Activated T-helper 1 cell treated with anti-CD3 and anti-CD28 coated beads, Interleukin-2, amount 50 U/mL, for 16 hours (primary cell): ENCODE measurements at places on chromosomes 3 and 15.
A peak's percentile ranks its signal among the peaks of the same experiment; 100 is the strongest.

DNA sequence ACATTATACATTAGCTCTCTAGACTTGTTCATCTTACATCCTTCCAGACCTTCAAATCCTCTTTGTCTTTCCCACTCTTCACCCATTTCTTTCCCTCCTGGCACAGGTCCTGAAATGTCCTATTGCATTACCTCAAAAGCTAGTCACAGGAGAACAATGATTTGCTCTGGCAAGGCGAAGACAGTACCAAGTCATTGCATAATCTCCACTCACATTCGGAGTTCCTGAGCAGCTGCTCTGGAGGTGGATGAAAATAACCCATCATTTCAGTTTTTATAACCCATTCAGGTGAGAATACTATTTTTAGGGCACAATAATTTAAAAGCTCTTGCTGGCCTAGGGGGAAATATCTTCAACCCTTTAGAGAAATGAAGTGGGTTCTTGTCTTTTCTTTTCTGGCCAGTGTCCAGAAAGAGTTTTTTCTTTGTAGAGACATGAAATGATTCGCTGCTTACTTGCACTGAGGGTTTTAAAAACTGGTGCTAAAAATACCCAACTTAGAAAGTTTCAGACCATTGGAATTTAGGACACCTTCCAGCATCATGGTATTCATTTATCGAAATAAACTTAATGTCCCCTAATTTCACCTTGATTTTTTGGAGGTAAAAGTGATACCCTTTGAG is 23.4 kb upstream of the DYNC1LI1 start:
- DNase-seq = no peak

GRCh38 chr3:13823692-13824091 is 56.2 kb downstream of the WNT7A start:
- DNase-seq = no peak

DNA sequence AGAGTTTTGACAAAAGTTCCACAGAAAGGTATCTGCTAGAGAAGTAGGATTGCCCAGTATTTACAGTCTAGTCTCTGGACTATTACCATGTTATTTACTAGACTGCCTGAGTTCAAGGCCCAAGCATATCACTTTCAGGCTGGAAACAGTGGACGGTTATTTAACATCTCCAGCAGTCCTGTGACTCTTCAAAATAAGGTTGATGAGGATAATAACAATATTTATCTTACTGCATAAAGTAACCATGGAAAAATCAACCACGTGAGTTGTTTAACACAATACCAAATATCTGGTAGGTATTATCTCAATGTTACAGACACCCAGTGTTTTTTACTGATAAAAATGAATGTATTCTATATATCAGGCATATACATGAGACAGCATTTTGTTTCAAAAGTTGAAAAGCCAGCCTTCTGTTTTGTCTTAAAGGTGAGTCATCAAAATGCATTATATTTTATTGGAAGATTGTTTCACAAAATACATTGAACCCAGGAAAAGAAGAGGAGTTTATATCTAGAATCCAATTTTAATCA is 535.8 kb downstream of the TBL1XR1 start:
- DNase-seq = no peak

- no peak for DNase-seq
Observed at GRCh38 chr15:59249816-59250215, 43.2 kb downstream of the LDHAL6B start.

DNA sequence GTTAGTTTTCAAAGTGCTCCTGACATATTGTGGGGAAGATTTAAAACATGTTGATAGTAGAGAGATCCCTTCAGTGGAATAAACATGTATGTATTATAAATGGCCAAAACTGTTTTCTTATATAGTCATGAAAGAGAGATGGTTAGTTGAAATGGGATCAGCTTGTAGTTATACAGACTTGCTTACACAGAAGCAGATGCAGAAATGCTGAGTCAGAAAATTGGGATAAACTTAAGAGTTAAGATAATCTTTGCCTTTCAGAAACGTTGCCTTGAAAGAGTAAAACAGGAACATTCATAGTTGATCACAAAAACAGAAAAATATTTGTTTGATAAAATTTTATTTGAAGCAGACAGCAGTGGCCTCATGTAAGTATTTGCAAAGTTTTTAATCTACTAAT is 433.2 kb upstream of the BCHE start:
- no peak for DNase-seq

DNA sequence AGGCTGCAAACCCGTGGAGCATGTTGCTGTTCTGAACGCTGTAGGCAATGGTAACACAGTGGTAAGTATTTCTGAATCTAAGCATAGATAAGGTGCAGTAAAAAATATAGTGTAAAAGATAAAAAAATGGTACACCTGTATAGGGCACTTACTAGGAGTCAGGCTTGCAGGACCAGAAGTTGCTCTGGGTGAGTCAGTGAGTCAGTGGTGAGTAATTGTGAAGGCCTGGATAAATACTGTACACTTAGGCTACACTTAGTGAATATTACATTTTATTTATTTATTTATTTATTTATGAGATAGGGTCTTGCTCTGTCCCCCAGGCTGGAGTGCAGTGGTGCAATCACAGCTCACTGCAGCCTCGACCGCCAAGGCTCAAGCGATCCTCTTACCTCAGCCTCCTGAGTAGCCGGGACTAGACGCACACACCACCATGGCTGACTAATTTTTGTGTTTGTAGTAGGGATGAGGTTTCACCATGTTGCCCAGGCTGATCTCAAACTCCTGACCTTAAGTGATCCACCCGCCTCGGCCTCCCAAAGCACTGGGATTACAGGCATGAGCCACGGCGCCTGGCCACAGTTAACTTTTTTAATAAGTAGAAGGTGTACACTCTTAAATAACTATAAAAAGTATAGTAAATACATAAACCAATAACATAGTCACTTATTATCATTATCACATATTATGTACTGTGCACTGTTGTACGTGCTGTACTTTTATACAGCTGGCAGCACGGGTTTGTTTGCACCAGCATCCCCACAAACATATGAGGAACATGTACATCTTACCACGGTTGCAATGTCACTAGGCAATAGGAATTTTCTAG is 155.1 kb downstream of the IGF1R start:
- DNase-seq = no peak

- DNase-seq = no peak
Observed at GRCh38 chr15:66019368-66019767, 150.1 kb downstream of the RAB11A start.

DNA sequence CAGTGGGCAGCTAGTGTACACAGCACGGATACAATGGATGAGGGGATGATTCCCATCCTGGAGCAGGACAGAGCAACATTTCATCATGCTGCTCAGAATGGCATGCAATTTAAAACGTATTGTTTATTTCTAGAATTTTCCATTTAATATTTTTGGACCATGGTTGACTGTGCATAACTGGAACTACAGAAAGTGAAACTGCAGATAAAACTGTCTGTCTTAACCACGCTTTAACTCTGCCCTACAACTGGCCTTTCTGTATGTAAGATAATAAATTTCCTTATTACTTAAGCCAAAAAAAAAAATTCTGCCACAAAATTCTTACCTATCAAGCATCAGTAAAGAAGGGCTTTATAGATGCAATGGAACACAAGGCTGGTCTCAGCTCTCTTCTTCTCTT is 33.4 kb downstream of the AP3S2 start:
- no peak for DNase-seq

DNA sequence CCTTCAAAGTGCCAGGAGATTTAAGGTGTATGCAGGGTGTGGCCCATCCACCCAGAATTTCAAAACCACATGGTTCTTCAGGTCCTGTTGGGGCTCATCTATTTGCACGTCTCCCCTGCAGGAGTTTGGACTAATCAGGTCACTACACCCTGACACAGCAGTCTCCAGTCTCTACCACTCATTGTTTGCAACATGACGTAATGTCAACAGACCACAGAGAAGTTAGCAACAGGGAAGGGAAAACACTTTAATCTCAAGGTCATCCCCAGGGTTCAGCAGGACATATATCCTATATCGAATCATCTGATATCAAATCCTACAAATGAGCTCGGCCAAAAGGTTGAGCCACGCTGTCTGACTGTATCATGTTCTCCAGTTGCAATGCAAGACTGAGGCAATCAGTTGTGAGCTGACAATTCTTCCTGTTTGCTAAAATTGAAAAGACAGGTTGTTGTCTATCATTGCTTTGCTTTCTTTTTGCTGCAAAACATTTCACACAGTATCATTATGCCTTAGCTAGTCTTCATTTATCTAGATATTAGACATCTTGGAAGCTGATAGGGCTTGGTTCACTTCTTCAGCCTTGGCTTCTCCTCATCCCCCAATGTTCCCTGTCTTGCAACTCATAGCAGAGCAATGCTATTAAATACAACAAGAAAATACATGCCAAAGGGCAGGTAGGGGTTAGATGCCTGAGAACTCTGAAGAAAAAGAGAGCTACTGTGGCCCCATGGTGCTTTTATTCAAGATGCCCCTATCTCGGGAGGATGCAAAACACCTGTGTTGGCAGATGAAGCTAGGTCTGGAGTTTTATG is 13.4 kb upstream of the LEKR1 start:
- no peak for DNase-seq

- no peak for DNase-seq
Observed at GRCh38 chr3:123657568-123657967, 72.7 kb upstream of the HACD2 start.

GRCh38 chr3:16480861-16481545 is 32.5 kb downstream of the RFTN1 start:
- DNase-seq = no peak

GRCh38 chr15:88132499-88132898 is 124.0 kb downstream of the NTRK3 start:
- no peak for DNase-seq

GRCh38 chr3:98732286-98733052 is 30.7 kb upstream of the ST3GAL6 start:
- no peak for DNase-seq

- no peak for DNase-seq
Observed at GRCh38 chr3:196918968-196919367, 23.4 kb downstream of the NCBP2 start.

- no peak for DNase-seq
Observed at GRCh38 chr3:59862686-59863085, 812.9 kb upstream of the CFAP20DC start.

- DNase-seq = peak; percentile 19
Observed at GRCh38 chr3:109731639-109732473, 394.5 kb upstream of the DPPA4 start.

- no peak for DNase-seq
Observed at GRCh38 chr3:99678023-99678422, 39.6 kb downstream of the COL8A1 start.

GRCh38 chr3:114525278-114525677 is 231.4 kb downstream of the TIGIT start:
- no peak for DNase-seq

DNA sequence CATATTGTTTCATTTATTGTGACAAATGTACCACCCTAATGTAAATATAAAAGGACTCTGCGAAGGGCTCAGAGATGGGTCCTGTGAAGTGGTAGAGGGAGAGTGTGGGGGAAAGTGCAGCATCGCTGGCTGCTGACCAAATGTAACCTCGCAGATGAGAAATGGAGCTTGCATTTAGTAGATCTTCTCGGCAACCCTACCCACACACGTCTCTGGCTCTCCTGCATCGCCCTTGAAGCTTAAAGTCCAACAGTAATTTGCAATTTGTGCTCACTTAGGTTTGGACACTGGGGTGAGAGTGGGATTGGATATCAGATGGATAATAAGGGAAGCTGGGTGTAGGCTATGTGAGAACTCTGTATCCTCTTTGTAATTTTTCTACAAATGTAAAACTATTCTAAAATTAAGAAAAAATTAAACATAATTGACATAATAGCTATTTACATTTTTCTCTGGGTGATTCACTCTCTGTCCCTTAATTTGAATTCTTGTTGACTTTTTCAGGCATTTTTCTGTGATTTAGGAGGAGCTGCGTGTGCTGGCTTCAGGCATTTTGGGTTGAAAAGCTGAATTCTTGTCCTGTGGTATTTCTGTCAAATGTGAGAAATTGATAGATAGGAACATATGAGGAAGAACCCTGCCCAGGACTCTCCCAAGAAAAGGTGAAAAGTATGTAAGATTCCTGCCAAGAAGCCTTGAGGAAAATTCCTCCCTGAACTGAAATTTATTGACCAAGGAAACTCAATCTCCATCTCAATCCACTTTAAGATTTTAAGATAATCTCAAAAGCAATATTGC is 524.7 kb upstream of the MCTP2 start:
- no peak for DNase-seq

GRCh38 chr3:5466717-5467116 is 279.2 kb downstream of the EDEM1 start:
- no peak for DNase-seq

DNA sequence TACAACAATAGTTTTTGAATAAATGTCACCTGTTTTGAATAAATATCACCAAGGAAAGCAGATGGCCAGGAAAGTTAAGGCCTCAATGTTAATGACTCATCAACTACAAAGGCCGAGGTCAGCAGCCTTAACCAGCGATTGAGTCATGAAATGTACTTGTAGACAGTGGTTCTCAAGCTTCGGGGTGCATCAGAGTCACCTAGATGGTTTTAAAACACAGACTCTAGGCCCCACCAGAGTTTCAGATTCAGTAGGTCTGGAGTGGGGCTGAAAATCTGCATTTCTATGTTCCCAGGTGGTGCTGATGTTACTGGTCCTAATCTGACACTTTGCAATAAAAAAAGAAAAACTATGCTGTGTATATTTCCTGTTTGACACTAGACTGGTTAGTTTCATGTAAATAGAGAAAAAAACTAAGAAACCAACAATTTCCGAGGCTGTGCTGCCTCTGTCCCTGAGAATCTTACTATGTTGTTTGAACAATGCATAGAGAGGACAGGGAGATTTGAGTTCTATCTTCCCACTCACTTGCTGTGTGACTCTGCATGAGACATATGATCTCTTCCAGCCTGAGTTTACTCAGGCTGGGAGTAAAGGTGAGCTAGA is 9.8 kb downstream of the RAB27A start:
- DNase-seq = no peak

GRCh38 chr3:189800436-189800835 is 169.2 kb downstream of the TP63 start:
- DNase-seq = no peak

- no peak for DNase-seq
Observed at GRCh38 chr3:161559177-161559998, 62.8 kb downstream of the OTOL1 start.

DNA sequence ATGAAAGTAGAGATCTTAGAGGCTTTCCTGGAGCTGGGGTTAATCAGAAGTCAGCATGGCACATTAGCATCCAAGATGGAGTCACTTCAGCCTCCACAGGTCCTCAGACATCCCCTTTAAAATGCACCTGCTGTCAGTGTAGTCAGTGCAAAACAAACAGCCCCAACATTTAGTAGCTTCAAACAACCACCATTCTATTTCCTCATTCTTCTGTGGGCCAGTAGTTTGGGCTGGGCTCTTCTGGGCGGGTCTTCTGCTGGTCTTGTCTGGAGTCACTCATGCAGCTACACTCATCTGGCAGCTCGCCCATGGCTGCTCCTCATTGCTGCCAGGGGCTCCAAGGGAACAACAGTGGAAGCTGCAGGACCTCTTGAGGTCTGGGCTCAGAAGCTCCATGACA is 99.9 kb downstream of the TLE3 start:
- DNase-seq = no peak

DNA sequence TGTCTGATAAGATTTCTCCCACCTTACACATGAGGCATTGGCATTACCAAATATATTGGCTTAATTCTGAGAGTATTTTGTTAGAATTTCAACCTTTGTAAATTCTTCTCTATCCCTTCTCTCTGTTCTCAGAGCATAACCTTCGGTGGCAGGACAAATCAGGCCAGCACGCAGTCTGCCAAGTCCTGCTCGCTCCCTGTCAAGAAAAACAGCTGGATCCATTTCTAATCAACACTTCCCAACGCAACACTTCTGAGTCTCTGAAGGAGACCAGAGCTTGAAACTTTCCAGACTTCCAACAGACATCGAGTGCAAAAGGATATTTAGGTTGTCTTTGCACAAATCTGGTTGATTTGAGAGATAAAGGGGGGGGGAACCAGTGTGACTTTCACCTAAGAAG is 125.7 kb downstream of the SV2B start:
- DNase-seq = no peak
